Stimulated activated CD4-positive, alpha-beta T cell treated with anti-CD3 and anti-CD28 coated beads, Interleukin-1b, Interleukin-23, amount 100 ng/mL, for 24 hours (primary cell): ENCODE measurements at places on chromosomes 12 and 14.

- no peak for DNase-seq
Observed at GRCh38 chr12:68981516-68981915, 48.5 kb upstream of the CPM start.

GRCh38 chr12:89783359-89784060, 74.9 kb upstream of the ATP2B1 start:
- DNase-seq = no peak

- no peak for DNase-seq
Observed at GRCh38 chr14:35506927-35507326, 27.0 kb upstream of the INSM2 start.

DNA sequence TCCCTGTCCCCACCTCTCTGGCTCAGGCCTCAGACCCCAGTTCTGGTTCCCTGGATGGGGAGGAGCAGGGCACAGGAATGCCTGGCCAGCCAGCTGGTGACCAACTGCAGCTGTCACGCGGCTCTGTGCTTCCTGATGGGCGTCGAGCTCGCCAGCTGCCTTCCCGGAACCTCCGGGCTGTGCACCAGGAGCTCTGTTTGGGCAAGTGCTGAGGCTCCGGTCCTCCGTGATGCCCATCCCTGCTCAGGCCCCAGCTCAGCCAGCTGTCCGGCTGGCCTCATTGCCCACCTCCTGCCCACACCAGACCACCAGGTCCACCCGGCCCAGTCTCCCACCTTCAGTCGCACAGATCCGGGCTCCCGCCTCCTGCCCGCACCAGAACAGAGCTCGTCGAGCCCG, 4.8 kb downstream of the IFFO1 start:
- DNase-seq = no peak

DNA sequence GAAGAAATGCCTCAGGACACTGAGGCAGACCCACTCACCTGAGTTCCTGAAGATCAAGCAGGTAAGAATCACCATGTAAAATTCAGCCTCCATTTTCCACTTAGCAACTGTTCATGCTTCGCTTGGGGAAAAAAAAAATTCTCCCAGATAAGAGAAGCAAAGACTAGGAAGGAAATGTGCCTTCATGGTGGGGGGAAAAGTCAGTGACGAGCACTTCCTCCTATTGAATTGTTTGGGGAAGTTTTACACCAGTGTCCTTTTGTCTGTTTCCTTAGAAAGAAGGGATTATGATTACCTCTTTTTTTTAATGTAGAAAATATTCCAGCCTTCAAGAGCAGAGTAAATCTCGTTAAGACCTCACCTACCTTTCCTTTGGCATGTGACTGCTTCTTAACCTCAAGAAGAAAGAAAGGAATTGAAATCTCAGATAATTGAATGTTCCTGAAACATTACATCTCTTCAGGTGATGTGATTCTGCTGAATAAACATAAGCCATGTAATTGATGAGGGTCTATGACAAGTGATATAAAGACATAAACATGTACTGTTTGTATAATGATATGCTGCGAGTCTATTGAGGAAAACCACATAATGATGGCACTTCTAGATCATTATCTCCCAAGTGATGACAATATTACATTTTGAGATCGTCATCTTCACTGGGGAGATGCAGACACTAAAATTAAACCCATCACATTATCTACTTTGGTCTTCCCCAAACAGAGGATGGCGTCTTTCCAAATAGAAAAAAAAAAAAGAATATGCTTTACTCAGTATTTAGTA, at the start of gene PTPRB:
Gene PTPRB, minus strand, starts transcription at position 127 of the 783 bp plus-strand sequence. Its CDS starts 34 bp downstream, at position 93.
- no peak for DNase-seq

DNA sequence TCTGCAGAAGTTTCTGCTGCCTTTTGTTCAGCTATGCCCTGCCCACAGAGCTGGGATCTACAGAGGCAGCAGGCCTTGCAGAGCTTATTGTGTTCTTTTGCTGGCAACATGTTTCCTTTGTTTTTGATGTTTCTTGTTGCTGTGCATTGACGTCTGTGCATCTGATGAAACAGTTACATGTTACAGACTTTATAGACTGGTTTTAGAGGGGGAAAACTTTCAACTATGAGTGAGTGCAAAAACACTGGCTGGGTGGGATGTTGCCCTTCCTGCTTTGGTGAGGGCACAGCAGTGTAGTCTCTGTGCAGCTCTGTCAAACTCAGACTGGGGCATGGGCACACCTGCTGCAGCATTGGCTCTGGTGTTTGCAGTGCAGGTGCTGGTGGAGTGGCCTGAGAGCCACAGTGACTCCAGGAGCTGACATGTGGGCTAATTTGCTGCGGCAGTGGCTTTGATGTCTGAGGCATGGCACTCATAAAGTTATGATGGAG, 26.9 kb downstream of the CLEC6A start:
- no peak for DNase-seq

DNA sequence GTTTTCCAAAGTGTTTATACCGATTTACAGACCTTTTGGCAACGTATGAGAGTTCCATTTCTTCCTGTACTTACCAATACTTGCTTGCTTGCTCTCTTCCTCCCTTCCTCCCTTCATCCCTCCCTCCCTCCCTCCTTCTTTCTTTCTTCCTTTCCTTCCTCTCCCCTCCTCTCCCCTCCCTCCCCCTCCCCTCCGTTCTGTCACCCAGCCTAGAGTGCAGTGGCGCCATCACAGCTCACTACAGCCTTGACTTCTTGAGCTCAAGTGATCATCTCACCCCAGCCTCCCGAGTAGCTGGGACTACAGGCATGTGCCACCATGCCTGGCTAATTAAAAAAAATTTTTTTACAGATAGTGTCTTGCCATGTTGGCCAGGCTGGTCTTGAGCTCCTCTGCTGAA, 40.4 kb downstream of the DIP2B start:
- DNase-seq = no peak

DNA sequence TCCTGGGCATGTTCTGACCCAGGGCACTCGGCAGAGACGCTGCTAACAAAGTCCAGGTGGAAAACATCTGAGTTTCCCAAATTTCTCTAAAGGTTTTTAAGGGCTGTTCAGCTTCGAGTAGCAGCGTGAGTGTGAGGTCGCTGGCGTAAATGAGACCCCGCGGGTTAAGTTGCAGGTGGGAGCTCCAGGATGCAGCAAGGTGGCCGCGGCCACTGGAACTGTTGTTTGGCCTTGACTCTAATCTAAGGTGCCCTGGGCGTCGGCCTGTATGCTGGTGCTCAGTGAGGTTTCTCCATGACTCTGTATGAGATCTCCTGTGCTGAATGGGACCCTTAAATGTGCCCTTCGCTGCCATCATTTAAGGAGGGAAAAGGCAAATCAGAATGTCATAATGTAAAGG, 50.7 kb downstream of the ELK3 start:
- DNase-seq = no peak

DNA sequence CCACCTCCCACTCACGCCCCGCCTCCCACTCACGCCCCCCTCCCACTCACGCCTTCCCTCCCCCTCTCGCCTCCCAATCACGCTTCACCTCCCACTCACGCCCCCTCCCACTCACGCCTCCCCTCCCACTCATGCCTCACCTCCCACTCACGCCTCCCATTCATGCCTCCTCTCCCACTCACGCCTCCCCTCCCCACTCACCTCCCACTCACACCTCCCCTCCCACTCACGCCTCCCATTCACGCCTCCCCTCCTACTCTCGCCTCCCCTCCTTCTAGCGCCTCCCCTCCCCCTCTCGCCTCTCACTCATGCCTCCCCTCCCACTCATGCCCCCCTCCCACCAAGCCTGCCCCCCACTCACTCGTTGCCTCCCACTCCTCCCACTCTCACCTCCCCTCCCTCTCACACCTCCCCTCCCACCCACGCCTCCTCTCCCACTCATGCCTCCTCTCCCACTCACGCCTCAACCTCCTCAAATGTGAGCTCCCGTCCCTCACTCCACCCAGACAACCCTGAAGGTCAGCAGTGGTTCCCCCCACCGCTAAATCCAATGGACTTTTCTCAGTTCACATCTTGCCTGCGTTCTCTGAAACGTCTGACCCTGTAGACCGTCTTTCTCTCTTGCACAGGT, 39.8 kb downstream of the TMEM63C start:
- no peak for DNase-seq

- no peak for DNase-seq
Observed at GRCh38 chr14:37899365-37899764, 303.9 kb downstream of the TTC6 start.

GRCh38 chr14:89486961-89487360, 69.9 kb upstream of the FOXN3 start:
- no peak for DNase-seq

- DNase-seq = no peak
Observed at GRCh38 chr12:91058786-91059185, 962 bp upstream of the KERA start.

DNA sequence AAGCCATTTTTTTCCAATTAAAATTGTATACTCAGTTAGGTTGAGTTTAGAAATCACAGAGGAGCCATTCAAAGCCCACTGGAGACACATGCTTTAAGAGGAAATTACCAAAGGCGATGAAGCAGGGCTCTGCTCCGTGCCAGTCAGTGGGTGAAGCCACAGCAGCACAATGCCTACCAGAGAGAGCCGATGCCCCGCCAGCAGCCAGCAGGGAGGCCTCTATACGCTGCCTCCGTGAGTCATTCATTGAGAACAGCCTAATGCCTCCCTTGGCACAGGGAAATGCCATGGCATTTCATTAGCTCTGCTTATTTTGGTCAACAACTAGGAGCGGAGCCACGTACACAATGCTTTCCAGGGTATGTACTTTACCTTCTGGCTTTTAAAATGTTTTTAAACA, 197.8 kb upstream of the FRMD6 start:
- DNase-seq = no peak

DNA sequence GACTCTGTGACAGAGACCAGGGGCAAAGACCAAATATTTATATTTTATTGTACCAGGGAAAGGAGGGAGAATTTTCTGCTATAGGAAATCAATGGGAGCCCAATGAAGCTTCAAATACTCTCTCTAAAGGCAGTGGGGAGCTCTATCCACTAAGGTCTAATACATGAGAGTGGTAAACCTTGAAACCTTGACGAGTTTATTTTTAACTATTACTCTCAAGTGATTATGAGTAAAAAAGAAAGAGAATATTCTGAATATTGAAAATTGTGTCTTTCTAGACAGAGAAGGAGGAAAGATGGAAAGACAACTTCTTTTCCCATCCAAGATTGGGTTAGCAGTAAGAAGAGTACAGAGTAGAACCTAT, 1722.1 kb upstream of the SEL1L start:
- DNase-seq = no peak

DNA sequence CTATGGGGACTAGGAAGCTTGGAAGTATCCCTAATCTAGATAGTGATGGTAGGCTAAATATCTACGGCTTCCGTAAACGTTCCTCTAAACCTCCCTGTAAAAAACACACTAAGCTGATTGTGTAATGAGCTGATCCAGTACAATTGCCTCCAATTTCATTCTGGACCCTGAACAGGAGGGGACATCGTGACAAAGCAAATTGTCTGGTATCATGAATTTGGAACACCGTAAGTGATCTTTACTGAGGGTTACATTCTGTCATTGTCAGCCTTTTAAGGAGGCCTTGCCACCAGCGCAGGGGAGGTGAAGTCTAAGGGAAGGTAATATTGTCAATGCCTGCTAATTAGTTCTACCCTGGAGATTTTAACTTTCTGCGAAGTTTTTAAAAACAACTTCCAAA, 487 bp upstream of the MGST1 start:
- DNase-seq = no peak

- DNase-seq = no peak
Observed at GRCh38 chr14:48125654-48126053, 450.2 kb upstream of the MDGA2 start.

DNA sequence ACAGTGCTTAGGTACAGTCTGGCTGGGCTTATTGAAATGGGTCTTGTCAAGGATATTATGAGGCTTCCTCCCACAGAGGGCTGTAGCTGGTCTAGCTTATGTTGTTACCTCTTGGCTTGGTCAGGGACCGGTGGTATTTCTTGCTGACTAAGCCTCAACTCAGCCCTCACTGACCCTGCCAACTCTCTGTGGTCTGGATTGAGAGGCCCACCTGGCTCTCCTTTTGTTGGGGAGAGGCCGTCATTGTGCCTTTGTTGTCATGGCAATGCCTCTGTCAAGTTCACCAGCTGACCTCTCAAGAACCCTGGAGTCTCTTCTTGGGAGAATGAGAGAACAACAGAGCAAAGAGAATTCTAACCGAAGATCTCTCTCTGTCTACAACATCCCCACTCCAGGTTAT, 245.6 kb upstream of the NPAS3 start:
- DNase-seq = no peak

- DNase-seq = no peak
Observed at GRCh38 chr12:102874819-102875218, 42.2 kb downstream of the PAH start.

- DNase-seq = no peak
Observed at GRCh38 chr12:7047306-7047705, 13.2 kb upstream of the C1S start.

- DNase-seq = no peak
Observed at GRCh38 chr12:22169376-22169775, 123.4 kb downstream of the CMAS start.

- no peak for DNase-seq
Observed at GRCh38 chr14:32372154-32372553, 43.1 kb downstream of the AKAP6 start.

GRCh38 chr12:15875863-15876262, 6.3 kb upstream of the STRAP start:
- DNase-seq = no peak

DNA sequence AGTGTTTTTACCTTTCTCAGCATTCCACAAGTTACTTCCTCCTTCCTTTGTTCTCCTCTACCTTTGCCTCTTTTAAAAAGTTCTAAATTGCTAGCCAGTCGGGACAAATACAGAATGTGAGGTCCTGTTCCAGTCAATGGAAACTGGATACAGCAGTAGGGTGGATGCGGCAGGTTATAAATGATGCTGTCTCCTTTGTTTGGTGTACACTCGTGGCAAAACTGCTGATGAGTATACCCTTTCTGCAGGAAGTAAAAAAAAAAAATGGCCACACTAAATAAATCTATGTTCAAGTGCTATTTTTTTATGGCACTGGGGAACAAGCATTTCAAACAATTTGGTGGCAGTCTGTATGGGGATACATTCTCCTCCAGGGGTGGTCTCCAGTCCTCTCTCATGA, 27.5 kb downstream of the KLRK1 start:
- DNase-seq = no peak

DNA sequence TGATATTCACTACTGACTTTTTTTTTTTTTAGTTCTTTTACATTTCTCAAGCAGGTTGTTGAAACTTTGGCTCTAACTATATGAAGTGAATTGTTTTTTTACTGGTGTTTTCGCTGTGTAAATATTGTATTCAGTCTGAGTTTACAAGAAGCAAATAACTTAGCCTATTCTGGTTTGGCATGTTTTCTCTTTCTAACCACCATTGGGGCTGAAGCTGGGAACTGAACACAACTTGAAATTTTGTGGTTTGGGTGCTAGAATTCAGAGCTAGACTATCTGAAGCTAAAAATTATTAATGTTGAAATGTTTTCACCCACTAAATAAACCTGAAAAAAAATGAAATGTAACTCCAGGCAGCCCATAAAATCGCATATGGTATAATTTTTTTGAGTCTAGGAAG, 37.2 kb downstream of the RAD51B start:
- DNase-seq = no peak

GRCh38 chr12:105773471-105773870, 365.3 kb downstream of the NUAK1 start:
- DNase-seq = no peak

GRCh38 chr12:28958553-28959195, 190.4 kb upstream of the FAR2 start:
- no peak for DNase-seq

- DNase-seq = no peak
Observed at GRCh38 chr14:67260965-67261364, 19.7 kb downstream of the PALS1 start.
